CD4-positive, alpha-beta T cell treated with Interleukin-21 for 1 hour (primary cell): ENCODE measurements at places on chromosomes 13 and 19.

DNA sequence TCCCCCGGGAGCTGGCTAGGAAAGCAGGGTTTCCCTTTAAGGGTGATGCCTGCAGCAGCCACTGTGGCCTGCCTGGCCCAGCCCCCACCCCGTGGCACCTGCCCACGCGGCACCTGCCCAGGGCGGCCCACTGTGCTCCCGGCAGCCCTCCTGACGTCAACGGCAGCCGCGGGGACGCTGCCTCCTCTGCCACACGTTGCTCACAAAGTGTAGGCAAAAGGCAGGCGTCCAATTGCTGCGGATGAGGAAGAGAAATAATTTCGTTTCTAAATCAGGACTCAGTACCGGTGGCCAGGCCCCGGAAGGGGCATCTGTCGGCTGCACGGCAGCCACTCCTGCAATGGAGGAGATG is 122.3 kb downstream of the URI1 start:
- DNase-seq = no peak

DNA sequence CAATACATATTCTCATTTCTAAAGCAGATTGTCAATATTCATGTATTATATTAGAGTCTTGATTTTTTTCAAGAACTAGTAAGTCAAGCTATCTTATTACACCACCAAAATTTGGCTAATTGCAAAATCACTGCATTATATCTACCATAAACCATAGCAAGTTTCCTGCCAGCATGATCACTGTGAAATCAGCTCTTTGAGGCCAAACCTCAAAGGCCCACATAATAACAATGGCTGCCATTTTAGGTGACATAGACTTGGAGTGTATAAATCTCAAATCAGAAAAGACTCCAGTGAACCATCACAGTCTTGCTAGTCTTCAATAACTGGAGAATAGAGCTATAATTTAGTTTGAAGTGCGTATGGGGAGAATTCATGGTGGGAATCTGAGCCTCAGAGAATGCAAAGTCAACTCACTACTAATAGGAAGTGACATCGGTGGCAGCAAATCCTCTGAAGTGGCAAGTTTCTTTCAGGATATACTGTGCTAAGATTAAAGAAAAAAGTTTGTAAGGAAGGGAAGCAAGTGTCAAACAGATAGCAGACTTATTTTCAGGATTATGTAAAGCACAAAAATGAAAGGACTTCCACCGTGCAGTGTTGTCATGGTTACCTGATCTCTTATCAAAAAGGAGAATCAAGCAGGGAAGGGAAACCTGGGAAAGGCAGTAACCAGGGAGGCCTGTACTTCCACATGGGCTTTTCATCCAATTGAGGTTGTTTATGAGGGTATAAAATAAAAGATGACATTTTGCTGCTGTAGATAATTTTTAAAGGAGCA is 117.4 kb upstream of the FNDC3A start:
- no peak for DNase-seq

GRCh38 chr13:114128624-114129522 is 3.5 kb downstream of the RASA3 start:
- peak; percentile 88 for DNase-seq

GRCh38 chr19:41114132-41114531 is at the start of gene CYP2F1:
Gene CYP2F1 (plus strand): TSS chr19:41114432. CDS start chr19:41116189, 1,757 bp downstream.
- DNase-seq = no peak

DNA sequence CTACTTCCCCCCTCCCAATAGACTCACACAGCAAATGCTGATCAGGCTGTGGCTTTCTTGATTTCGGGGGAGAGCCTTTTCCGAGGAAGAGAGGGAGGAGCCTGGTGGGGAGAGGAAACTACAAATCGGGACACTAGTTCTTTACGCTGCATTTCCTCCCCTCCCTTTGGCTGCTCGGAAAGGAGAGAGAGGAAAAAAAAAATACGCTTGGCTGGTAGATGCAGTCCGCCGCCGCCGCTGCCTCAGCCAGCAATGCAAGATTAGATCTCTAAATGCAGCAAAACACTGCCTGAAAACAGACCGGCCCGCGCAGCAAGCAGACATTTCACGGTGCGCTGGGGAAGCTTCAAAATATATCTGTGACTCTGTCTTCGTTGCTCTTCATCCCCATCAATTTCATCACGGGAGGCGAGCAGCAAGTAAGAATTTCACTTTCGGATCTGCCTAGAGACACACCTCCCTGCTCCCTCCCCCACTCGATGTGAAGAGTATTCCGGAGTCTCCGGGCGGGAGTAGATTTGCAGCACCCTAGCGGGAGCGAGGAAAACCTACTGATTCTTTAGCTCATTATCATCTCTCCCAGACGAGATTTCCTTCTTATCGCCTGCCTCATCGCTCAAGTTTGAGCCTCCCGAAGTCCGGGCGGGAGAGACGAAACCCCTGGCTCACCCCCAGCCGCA is at the start of gene PCDH17:
TSS of gene PCDH17 (plus strand) at position 149 of the 680 bp plus-strand sequence. CDS start 803 bp downstream, outside the sequence.
- no peak for DNase-seq

- DNase-seq = no peak
Measured at GRCh38 chr19:14795078-14795721, 16.8 kb upstream of the ADGRE2 start.

DNA sequence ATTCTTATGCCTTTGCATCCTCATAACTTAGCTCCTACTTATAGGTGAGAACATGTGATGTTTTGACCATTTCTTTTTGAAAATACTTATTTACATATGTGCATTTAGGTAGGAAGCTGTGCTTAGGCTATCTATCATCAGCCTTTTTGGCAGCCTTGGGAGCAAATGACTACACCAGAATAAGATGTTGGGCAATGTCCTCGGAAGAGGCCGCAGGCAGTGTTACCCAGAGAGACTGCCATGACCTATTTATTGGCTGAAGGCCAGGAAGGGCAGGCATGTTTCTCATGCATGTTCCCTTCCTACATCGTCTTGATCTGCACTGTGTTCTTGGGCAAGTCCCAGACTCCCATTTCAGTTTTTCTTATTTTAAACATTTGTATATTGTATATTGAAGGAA is 122.3 kb downstream of the B3GLCT start:
- DNase-seq = no peak

DNA sequence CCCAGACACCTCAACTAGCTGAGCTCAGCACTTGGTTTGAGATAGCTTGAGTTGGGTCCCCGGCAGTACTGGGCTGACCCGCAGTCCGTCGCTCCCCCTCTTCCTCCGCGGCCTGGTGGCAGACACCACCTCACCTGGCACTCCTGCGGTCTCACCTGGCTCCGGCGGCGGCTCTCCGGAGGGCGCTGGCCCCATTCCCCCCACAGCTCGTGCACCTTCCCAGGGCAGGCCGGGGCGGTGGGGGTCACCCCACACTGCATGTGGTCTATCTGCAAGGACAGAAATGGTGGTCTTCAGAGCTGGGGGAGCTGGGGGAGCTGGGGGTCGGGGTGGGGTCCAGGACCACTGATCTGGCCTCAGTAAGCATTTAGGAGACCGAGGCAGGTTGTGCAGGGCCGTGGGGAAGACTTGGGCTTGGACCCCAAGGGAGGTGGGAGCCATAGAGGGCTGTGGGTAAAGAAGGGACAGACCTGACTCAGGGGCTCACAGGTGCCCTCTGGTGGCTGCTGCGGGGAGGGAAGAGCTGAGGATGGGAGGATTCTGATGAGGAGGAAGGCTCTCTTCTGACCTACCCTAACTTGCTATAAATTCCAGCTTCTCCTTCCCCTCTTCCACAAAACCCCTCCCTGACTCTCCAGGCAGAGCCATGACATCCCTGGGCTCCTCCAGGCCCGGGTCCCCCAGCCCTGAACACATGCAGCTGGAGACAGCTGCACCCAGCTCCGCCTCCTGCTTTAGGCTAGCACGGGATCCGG is 6.7 kb upstream of the PLIN4 start:
- peak; percentile 63 for DNase-seq

DNA sequence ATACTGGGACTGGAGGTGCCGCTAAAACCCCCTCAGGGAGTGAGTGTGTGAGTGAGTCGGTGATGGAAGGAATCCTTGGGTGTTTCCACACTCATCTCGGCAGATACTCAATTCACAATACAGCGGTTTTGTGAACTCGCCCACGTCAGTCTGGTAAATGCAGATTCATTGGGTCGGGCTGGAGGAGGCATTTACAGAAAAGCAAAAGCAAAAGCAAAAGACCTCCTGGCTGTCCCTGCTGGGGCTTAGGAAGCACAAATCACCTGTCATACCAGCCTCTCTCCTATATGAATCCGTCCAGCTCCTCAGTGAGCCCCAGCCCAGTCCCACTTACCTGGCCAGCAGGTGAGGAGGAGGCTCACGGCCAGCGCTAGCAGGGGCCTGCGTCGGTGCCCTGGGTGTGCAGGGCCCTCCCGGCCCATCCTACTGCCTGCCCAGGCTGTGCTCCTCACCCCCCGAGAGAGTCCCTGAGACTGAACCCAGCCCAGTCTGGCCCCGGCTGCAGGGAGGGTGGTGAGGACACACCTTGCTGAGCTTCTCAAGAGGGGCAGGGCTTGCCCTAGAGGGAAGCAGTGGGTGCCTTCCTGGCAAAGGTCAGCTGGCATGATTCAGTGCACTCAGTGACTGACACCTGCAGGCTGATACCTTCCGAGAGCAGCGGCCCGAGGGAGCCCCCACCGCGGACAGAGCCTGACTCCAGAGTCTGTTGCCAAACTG is at the start of gene MUC16:
TSS of gene MUC16 (minus strand) at position 475 of the 717 bp plus-strand sequence.
- peak; percentile 15 for DNase-seq

DNA sequence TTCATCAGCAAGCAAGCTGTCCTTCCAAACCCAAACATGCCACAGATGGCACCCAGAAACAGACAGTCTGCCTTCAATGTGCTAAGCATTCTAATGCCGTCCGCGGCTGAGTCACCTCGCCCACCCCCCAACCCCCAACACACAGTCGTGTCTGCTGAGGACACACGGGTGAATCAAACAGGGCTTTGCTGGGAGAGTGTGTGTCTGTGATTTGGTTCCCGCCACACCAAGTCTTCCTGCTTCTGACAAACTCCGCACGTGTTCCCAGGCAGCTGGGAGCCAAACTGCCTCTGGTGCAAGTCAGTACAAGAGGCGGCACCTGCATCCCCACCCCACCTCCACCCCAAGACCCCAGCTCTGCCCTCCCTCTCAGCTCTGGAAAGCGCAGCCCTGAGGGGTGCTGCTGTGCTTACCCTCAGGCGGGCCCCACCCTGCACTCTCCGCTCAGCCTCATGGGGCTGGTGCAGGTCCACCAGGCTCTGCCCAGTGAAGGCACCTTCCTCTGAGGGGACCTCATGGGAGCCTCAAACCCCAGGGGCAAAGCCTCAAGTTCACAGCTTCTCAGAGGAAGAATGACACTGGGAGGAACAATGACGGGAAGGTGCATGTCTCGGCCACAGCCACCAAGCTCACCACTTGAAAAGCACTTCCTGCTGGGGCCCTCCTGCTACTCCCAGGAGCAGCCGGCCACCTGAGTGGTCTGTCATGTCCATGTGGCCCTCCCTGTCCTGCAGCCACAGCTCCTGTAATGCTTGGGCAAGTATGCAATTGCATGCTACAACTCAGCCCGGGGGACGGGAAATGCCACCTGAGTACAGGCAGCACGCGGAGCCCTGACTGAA is 15.0 kb upstream of the SLC35E1 start:
- DNase-seq = peak; percentile 58

DNA sequence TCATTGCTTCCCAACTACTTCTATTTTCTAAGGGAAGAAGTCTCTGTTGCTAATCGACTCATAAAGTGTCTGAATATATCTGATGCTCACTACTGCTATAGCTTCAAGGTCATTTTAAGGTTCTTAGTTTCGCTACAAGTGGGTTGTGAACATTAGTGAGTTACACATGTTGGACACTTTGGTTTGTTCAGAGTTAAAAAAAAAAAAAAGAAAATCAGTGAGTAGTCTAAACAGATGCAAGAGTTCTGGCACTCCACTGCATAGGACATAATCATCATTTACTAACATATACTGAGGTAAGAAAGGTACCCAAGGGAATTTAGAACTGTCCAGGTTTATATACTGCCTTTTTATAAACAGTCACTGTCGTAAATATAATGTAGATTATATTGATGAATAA is 108.8 kb downstream of the KLF12 start:
- DNase-seq = no peak

DNA sequence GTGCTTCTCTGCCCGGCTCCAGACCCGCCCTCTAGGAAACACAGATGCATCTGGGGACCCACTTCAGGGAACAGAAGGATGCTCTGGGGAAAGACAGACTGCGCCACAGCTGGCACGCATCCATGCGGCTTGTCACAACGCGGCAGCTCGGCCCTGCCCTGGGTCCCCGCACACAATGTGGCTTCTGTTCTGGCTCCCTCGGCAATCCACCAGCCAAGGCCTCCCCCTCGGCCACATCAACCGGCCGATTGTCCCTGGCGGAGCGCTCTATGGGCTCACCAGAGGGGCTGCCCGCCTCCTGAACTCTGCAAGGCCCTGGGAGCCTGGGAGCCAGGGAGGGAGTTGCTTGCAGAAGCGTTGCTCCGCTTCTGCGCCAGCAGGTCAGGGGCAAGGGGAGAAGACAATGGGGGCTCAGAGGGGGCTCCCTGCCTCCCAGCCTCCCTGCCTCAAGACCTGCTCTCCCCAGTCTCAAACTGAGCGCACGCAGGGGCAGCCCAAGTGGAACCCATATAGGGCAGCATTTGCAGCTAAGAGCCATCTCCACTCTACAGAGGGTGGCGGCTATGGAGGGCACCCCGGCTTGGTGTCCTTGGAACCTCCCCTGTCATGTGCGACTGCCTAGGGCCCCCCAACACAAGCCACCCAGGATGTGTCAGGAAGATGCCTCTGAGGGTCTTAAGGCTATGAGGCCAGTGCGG is 37.9 kb downstream of the MLLT1 start:
- no peak for DNase-seq

- DNase-seq = no peak
Measured at GRCh38 chr19:19427944-19428343, 22.5 kb downstream of the GATAD2A start.
